CD4-positive, alpha-beta T cell treated with Interleukin-4 for 1 hour (primary cell): ENCODE measurements at places on chromosomes 1 and 21.

DNA sequence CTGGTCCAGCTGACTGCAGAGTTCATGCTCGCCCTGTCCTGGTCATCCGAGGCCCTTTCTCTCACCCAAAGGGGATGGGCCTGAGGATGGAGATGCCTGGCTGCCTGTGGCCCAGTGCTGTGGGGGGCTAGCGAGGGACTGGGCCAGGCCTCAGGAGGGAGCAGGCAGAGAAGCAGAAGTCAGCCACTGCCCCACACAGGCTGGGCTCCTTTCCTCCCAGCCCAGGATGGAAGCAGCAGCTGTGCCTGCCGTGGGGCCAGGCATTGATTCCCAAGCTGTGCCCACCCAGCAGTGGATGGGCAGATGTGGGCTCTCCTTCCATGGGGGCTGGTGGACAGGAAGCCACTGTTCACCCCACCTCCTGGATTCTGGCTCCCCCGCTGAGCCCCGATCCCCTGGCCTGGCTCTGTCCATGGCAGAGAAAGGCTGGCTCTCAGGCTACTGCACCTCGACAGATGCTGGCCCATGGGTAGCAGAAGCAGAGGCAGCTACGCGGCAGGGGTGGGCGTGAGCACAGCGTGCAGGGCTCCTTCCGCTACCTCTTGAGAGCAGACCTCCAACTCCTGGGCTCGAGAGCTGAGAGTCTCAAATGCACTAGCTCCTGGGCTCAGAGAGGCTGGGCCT is 24.6 kb downstream of the RUNX3 start:
- peak; percentile 4 for DNase-seq

DNA sequence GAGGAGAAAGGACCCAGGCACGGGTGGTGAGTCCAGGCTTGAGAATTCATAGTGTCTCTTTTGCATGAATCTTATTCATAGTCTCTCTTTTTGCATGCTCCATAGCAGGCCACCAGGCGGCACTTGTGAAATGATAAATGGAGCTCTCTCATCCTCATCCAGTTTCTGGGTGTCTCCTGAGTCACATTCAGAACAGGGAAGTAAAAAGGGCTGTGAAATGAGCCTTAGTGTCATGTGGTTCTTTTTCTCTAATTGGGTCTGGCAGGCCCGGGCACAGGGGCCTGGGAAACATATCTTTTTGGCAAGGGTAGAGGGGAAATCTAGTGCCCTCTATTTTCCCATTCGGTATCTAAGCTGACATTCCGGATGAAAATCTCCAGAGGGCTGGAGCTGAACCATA is 19.1 kb upstream of the NCF2 start:
- DNase-seq = no peak

DNA sequence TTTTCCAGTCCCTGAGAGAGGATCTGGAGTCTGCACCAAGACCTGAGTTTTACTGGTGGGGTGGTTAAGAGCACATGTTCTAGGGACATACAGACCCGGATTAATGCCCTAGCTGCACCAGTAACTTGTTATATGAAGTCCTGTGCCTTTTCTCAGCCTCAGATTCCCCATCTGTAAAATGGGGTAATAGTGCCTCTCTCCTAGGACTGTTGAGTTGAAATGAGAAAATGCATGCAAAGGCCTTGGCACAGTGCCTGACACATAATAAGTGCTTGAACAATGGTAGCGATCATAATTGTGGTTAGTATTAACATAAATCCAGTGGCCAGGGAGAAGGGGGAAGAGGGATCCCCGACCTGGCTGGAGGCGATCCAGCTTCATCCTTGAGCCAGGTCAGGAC is 12.3 kb downstream of the AHDC1 start:
- DNase-seq = no peak

DNA sequence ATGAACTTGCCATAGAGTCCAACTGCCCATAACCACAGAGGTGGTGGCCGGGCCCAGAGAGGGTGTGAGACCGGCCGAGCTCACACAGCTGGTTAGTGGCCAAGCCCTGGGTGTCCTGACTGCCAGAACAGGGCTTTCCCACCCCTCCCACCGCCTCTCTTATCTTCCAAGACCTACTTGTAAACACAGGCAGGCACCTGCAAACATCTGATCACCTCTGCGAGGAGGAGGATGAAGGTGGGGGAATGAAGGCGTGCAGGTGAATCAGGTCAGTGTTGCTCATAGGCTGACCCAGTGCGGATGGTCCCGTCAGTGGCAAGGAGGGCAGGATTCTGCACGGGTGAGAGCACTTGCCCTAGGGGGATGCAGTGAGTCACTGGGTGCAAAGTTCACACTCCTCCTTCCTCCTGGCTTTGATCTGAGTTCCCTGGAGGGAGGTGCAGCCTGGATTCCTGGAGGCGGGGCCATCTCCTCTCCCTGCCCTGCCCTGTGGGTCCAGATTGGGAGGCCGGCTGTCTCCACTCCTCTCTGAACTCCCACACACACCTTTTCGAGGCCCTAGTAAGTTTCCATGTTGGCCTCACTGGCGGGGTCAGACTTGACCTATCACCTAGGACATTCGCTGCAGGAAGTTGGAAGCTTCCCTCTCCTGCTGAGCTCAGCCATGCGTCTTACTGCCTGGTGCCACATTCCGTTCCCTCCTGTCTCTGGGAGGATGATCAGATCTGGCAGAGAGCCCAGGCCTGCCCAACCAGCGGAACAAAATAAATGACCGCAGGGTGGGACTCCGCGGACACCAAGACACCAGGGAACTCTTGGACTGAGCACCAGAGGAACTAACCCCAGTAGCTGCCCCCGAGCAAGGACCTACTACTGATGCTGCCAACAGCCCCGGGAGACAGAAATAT is 7.3 kb downstream of the UQCRHL start:
- no peak for DNase-seq

DNA sequence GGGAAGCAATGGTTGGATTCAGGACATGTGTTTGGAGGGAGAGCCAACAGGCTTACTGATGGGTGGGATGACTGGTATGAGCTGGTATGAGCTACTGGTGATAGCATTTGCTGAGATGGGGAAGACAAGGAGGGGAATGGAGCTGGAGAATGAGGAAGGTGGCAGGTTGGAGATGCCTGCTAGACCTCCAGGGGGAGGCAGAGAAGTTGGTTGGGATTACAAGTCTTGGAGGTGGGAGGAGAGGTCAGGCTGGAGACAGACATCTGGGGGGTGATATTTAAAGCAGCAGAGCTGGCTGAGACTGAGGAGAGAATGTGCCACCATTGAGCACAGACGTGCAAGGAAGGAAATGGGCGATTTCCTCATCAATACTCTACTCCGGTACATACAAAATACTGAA is 31.8 kb upstream of the ENO1 start:
- DNase-seq = no peak

DNA sequence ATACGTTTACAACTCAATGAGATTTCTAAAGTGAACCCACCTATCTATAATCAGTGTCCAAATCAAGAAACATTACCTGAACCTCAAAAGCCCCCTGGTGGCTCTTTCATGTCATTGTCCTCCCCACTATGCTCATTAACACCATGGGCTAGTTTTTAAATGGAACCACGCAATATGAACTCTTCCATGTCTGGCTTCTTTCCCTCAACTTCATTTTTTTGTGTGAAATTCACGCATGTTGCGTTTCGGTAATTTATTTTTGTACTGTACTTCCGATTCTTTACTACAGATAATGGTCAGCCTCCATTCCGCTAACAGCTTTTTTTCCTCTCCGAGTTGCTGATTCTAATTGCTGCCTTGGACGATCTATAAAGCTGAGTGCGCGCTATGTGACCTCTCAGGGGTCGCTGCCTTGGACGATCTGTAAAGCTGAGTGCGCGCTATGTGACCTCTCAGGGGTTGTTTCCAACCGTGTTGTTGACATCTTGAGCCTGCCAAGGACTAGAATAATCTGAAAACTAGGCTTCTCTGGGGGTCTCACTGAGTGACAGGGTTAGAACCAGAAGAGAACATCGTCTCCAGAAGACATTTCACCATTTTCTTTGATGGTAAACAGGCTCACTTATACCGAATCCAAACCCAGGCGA is 1.1 kb upstream of the CACYBP start:
- peak; percentile 86 for DNase-seq

DNA sequence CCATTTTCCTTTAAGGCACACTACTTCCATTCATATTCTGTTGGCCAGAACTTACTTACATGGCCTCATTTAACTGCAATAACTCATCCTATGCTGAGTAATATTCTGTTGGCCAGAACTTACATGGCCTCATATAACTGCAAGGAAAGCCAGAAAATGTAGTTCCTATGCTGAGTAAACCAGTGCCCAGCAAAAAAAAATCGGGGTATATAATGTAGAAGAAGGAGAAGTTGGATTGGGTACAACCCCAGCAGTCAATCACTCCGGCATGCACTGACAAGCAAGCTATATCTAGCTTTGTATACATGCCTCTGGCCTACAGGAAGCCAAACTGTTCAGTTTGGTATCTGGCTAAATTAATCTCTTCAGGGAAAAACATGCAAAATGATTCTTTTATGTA is 39.4 kb upstream of the PPIH start:
- DNase-seq = no peak

GRCh38 chr1:100395913-100396312 is 43.6 kb downstream of the CDC14A start:
- DNase-seq = no peak

DNA sequence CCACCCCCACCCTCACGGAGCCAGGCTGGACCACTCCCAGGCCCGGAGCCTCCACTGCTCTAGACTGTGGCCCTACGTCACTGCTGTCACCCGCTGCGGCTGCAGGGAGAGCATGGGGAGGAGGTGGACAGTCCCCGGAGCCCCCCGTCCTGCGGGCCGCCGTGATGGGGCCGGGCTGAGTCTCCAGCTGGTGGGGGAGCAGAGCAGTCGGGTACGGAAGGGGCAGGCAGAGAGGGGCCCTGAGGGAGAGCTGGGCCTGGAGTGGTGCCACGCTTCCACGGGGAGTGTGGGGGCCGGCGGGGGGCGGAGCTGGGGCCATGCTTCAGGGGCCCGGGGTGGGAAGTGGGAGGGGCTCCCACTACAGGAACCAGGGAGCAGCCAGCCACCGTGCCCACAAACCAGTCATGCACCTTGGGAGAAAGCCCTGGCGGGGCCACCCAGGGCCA is 98.9 kb upstream of the KCNK1 start:
- no peak for DNase-seq

- no peak for DNase-seq
These were observed 77.8 kb upstream of the CACHD1 start for GRCh38 chr1:64392109-64392508.

GRCh38 chr1:79657951-79658658 is 651.6 kb upstream of the ADGRL4 start:
- DNase-seq = no peak

DNA sequence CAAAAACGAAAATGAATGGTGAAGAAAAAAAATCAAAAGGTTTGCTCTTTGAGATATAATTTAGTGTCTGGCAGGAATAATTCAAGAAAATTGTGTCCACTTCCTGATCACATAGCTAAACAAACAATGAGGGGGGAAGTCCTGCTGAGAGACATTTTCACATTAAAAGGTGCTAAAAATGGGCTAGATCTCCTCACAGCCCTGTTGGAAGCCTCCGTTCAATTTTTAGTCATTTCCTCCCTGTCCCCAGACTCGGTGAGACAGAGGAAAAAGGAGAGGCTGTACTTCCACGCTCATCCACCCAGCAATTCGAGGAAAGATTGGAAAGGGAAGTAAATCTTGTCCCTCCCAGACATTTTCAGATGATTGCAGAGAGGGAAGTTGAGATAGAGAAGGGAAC is 103.7 kb downstream of the BARHL2 start:
- no peak for DNase-seq

GRCh38 chr21:16181018-16181417 is 451.2 kb downstream of the USP25 start:
- DNase-seq = no peak

DNA sequence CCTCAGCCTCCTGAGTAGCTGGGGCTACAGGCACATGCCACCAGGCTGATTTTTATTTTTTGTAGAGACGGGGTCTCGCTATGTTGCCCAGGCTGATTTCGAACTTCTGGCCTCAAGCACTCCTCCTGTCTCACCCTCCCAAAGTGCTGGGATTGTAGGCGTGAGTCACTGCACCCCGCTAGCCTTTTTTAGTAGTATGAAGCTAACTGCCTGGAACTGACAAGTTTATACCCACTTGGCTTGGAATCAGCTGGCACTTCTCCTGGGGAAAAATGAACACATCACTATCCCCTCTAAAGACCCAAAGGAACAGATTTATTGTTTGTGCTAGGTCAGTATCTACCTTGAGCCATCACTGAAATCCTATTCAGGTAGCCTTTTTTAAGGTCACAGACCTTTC is 19.0 kb downstream of the TMEM63A start:
- DNase-seq = no peak

- DNase-seq = no peak
These were observed 34.8 kb downstream of the CDC7 start for GRCh38 chr1:91535441-91535840.

DNA sequence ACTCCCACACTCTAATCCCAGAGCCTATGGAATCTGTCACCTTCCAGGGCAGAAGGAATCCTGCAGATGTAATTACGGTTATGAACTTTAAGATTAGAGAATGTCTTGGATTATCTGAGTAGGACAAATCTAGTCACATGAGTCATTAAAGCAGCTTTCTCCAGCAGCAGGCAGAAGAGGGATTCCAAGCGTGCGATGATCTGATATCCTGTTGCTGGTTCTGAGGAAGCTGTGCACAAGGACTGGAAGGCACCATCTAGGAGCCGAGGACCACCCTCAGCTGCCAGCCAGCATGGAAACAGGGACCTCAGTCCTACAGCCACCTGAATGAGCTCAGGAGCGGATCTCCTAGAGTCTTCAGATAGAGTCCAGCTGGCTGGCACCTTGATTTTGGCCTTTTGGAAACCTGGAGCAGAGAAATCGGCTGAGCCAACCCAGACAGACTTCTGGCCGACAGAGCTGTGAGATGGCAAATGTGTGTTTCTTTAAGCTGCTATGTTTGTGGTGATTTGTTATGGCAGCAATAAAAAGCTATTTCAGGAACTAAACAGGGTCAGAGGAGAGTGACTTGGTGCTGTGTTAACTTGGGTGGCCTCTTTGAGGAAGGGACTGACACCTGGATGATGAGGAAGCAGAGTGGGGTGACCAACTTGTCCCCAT is 34.5 kb downstream of the LRRN2 start:
- no peak for DNase-seq

DNA sequence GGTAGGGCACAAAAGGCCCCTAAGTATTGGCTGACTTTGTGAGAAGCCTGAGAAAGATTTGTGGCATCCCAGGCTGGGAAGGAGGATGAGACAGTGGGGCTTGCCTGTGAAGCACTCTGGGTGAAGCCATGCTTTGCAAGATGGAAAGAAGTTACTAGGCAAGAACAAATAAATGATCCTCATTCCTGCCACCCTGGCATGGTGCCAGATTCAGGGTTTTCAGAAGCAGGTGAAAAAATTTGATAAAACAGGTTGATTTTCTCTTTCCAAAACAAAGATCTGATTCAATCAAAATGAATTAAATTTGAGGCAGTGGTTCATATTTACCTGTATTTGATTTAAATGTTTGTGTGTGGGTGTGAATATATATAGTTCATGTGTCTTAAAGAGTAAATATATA is 386.9 kb upstream of the PROX1 start:
- no peak for DNase-seq
